ENCODE measurements at places on chromosomes 12 and 14.

DNA sequence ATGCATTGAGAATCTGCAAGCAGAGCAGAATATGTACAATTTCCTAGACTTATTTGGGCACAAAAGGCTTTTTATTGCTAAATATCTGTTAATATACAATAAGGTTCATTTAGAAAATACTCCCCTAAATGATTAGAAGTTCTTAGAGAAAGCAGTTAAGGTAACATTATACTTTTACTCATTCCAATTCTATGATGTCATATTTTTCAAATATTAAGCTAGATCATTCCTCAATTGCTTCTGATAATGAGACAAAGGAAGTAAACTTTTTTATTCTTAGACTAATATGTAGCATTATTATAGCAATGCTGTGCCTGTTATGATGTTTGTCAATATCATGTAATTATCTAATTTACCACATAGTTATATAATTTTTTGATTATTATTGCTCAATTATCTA is 447.0 kb downstream of the SLC16A7 start:
- no peak for DNase-seq

DNA sequence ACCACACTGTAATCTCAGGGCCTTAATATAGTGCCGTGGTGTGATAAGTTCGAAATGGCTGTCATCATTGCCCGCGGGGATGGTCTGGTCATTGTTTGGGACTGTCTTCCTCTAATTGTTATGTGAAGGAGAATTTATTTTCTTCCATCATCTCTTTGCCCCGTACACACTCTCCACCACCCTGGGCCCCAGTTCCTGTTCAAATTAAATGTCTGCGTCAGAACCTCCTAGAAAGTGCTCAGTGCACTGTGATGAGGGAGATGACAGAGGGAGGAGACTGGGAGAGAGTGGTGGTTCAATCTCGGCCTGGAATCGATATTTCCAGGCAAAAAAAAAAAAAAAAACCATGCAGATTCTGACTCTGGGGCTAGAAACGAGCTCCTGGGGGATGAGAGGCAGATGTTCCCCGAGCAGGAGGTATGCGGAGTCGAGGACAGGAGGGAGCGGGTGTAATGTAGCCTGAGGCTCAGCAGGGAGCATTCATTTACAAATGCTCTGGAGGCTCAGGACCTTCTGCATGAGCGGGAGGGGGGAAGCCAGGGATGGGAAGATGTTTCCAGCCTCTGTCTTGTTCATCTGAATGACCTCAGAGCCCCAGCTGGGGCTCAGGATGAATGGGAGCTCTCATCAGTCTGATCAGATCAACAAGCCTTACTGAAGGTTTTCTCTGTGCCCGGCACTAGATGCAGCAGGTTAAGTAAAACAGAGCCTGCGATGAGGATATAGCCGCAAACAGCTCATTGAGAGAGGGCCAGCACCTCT is 219.5 kb downstream of the TBX5 start:
- no peak for DNase-seq

- no peak for DNase-seq
Measured at GRCh38 chr14:90900476-90901083, 84.3 kb upstream of the TTC7B start.

- DNase-seq: no peak
Measured at GRCh38 chr12:108328420-108328819, 10.7 kb downstream of the CMKLR1 start.

GRCh38 chr14:72946491-72946890 is 20.2 kb downstream of the DCAF4 start:
- no peak for DNase-seq
